Activated B cell treated with CpG ODN at 0.5 μM for 24 hours (primary cell): ENCODE measurements at places on chromosomes 6 and 20.

GRCh38 chr20:48281501-48281900 is 496.2 kb upstream of the SULF2 start:
- DNase-seq = no peak

DNA sequence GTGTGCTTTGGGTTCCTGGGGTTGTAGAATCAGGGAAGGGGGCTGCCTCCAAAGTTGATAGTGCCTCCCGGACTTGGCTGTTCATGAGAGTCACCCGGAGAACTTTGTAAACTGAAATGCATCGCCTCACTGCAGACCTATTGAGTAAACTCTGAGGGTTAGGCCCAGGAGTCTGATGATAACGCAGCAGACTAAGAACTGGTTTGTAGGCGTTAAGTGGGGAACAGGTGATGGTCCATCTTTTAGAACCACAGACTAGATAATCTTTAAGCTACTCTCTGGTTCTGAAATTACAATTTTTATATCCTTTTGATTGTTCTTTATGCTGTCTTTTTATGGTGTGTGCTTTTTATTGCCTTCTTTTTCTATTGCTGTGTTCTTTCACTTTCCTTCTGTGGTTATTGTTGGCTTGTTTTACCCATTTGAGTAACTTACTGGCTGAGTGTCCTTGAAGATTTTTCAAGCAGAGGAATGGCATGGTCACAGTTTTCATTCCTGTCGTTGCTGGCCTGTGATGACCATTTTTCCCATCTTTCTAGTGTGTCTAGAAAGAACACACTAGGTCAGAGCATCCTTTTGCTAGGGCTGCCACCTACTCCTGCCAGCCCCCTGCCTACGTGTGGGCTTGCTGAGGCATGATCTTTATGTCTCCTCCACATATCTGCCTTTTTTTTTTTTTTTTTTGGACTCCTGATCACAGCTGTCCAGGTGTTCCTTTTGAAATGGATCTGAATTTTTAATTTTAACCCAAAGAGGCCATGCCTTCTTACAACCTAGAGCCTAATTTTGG is 30.9 kb downstream of the LRRC1 start:
- DNase-seq = no peak

DNA sequence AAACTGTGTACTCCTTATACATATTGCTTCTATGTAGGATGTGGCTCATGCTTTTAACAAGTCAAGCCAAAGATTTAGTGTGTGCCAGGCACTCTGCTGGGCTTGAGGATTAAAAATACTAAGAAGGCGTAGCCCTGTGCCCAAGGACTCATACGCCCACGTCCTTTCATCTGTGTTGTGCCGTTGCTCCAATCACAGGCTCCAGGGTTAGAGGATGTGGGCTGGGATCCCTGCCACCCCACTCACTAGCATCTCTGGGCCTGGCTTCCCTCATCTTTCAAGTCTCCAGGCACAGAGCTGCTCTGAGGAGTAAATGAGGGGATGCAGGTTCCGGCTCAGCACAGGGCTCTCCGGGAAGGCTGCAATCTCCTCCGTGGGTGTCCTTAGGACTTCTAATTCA is 214.2 kb downstream of the SYNDIG1 start:
- no peak for DNase-seq

GRCh38 chr20:35992713-35993335 is 24.4 kb downstream of the CNBD2 start:
- DNase-seq = no peak

- no peak for DNase-seq
Measured at GRCh38 chr6:169702840-169703246, 917 bp downstream of the C6orf120 start.

- DNase-seq = no peak
Measured at GRCh38 chr6:88605271-88605670, 358.1 kb downstream of the RNGTT start.

DNA sequence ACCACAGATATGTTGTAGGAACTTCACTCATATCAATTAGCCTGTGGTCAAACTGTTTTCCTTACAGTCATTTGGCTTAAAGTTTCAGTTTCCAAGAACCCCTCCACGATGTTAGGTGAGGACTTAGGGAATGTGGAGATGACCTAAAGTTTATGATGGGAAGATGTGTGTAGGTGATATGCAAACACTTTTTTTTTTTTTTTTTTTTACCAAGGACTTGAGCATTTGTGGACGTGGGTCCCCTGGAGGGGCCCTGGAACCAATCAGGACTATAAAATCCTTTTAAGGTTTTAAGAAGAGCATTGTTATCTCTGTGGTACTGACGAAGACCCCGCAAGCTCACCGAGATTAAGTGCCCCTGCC is 478 bp upstream of the MTHFD1L start:
- no peak for DNase-seq

GRCh38 chr6:139595183-139595582 is 220.7 kb upstream of the CITED2 start:
- no peak for DNase-seq

GRCh38 chr20:52943185-52943841 is 28.8 kb upstream of the TSHZ2 start:
- DNase-seq = no peak

GRCh38 chr6:125658136-125658535 is 91.3 kb upstream of the HEY2 start:
- no peak for DNase-seq

DNA sequence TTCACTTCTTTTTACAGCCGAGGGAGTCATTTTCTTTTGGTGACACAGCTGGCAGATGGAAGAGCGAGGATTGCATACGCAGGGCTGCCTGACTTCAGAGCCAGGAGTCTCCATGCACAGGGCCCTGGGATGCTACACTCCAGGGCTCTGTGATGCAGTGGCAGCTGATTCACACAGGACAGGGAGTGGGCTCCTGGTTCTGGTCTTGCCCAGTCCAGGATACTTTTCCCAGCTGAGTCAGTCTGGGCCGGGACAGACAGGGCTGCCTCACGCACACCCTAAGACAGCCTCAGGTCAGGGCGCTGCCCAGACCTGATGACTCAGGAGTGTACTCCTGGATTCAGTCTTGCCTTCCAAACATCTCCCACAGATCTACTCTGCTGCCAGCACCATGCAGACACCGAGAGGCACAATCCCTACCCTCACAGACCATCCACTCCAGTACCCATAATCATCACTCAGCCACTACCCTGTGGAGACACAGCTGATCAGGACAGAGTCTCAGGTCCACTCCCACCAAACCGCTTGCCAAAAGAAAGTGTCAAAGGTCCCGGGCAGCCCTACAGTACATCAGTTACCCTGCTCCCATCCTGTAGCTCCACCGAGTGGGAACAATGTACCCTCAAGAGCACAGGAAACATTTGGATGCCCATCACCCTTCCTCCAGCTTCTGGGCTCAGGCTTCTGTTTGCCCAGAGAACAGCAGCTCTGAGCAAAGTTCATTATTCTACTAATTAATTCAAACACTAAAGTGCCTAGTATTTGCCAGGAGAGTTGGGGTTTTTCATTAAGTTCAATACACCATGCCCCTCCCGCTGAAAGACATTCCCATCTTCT is 11.5 kb downstream of the SDC4 start:
- no peak for DNase-seq

DNA sequence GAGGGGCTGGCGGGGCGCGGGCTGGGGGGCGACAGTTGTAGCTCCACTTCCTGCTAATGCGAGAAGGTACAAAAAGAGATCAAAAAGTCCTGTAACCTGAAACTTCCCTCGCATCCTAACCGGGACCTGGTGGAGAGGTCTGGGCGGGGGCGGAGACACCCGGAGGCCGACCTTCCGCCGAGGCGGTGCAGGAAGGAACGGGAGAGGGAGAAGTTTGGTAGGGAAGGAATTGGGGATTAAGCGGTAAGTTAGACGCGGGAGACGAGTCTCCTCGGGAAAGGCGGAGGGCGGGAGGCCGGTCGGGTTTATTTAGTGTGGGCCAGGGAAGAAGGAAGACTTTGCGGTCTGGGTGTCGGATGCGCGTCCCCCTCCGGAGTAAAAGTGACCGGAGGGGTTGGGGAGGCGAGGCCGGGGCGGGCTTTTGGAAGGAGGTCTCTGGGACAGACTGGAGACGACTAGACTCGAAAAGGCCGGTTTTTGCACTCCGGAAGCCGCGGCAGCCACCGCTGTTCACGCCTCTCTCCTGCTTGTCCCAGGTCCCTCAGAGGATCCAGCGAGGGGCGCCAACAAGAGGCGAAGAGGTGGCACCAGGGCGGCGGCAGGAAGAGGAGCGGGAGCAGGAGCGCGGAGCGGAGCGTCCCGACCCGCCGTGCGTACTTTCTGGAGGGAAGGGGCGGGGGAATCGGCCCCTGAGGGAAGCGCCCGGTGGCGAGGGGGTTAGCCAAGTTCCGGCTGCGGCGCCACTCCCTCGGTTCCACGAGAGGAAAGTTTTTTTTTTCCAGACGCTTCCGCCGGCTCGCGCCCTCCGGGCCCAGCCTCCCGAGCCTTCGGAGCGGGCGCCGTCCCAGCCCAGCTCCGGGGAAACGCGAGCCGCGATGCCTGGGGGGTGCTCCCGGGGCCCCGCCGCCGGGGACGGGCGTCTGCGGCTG is 734 bp downstream of the TPBG start:
- DNase-seq = no peak

DNA sequence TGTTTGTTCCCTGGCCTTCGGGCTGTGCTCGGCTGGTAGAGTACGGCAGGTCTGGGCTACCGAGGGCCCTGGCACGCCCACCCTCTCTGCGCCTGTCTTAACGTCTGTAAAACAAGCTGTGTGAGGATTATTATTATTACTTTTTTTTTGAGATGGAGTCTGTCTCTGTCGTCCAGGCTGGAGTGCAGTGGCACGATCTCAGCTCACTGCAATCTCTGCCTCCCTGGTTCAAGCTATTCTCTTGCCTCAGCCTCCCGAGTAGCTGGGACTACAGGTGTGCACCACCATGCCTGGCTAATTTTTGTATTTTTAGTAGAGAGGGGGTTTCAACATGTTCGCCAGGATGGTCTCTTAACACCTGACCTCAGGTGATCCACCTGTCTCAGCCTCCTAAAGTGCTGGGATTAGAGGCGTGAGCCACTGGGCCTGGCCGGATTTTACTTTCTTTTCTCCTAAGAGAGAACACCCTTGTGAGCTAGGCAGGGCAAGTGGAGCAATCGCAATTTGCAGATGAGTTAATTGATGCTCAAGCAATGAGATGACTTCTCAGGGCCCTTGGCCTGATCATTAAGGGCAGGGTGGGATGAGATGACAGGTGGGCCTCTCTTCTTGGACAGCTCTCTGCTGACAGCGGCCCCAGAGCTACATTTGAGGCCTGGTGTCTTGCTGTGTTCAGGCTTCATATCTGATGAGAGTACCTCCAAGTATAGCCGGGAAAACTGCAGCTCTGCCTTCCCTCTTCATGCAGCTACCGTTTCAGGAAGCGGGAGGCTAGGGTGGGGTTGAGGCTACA is 859 bp upstream of the SMIM29 start:
- no peak for DNase-seq

DNA sequence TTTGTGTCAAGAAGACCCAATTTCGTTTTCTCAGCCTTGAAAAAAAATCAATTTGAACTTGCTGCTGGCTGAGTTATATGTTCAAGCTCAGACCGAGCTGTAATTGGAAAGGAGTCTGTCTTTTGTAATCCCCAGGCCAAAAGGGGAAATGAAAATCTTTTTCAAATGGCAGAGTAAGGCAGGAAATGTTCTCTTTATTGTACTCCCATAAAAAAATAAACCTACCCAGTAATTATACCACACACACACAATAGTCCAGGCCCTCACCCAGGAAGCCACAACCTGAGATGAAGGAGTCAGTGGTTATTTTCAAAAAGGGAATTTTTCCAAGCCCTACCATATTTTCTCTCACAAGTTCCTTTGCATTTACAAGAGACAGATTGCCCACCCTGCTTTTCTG is 45.3 kb downstream of the CLIC5 start:
- DNase-seq = no peak

- DNase-seq = no peak
Measured at GRCh38 chr6:149751239-149751638, 1.7 kb downstream of the PCMT1 start.

DNA sequence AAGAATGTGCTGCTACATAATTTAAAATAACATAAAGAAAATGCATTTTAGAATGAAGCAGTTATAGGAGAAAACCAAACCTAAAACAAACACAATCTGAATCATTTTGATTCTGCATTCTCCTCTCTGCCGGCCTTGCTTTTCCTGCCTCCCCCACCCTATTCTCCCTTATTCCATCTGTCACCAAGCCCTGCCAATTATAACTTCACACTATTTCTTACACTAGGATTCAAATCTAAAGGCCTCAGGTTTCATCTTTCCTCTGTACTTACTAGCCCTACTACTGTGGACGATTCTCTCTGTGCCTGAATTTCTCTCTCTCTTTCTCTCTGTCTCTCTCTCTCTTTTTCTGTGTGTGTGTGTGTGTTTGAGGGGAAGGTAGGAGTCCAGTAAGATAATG is 18.7 kb upstream of the PRIM2 start:
- DNase-seq = no peak

DNA sequence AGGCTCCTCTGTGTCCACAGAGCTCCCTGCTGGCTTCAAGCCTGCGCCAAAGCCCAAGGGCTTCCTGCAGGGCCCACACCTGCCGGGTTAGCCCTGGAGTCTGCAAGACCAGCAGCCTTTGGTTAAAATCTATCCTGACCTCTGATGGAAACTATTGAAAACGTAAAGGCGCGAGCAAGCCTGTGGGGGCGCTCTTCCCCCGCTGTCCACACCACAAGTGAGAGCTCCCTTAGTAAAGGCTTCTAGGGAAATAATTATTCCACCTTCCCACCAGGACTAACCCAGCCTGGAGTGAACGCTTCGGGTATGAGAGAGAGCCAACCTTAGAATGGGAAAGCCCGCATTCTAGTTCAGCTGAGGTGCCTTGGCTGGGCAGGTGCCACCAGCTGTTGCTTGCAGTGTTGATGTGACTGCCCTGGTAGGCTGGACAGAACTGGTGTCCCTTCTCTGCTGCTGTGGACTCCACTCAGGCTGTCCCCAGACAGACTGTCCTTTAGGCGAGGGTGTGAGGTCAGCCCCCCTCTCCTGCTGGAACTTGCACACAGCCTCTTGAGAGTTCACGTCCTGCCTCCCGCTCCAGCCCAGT is 68.7 kb downstream of the SYTL3 start:
- DNase-seq = no peak

GRCh38 chr20:57573242-57573641 is 12.3 kb downstream of the PCK1 start:
- DNase-seq = no peak

- no peak for DNase-seq
Measured at GRCh38 chr20:59736366-59736765, 132.0 kb downstream of the PHACTR3 start.

DNA sequence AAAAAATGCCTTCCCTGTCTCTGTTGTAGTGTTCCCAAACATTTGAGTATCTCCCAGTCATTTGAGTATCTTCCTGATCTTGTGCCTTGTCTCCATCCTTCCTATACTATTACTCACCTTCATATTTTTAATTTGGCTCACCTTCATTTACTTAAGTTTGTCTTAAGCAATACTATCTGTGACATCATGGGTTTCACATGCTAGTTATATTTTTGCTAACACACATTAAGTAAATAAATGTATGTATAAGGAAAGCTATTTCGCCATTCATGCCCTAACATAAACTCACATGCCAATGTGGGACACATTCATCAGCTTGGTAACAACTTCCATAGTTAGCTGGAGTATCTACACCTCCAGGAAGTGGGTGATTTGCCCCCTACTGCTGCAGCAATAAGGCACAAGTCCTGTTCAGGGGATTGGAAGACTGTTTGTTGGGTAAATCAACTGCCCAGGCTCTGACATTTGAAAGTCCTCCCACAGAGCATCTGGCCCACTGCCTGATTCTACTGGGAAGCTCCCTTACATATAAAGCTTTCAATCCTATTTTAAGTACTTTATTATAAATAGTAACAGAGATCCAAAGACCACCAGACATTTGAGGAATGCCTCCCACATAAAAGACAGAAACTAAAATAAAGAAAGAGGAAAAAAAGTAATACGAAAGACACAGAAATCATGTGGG is 132.3 kb downstream of the ISM1 start:
- no peak for DNase-seq

- no peak for DNase-seq
Measured at GRCh38 chr20:61251529-61252393, at the start of gene CDH4. CDH4 (plus strand) TSS chr20:61252261.
